ENCODE measurements at places on chromosomes 5 and 9.

DNA sequence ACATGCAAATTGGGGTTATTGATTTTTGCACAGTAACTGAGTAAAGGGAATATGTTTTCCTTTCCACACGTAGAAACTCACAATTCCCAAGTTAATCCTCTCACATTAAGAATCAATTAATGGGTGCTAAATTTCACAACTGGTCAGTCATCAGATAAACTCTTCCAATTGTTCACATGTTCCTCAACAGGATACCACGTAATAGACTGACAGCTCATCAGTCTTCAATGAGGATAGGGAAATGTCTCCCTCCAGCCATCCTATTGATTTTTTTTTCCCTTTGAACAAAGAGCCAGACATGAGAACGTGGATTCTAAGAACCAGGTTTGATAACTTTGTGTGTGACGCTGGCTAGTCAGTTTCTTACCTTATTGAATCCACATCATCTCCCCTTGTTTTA, 768 bp upstream of the CER1 start:
- H3K27ac ChIP-seq = no peak overlapping the region
- H3K4me1 ChIP-seq = no peaks in the 10 kb centered on the region
- H3K4me3 ChIP-seq = no peak overlapping the region
- DNase-seq = no peak
- peaks cover 11% of the 10 kb centered on the region for H3K27me3 ChIP-seq

- H3K27me3 ChIP-seq = 0 out of 2 replicates have a peak, but pooled peaks cover 12% of the 10 kb centered on the region
- H3K4me1 ChIP-seq = no peaks in the 10 kb centered on the region
- H3K27ac ChIP-seq = no peak overlapping the region
Measured at GRCh38 chr9:120894321-120895148, 17.5 kb upstream of the PHF19 start.

- no peaks in the 10 kb centered on the region for H3K27me3 ChIP-seq
- no peaks in the 10 kb centered on the region for H3K4me1 ChIP-seq
Measured at GRCh38 chr9:93397661-93398373, 53.7 kb upstream of the FAM120A start.

DNA sequence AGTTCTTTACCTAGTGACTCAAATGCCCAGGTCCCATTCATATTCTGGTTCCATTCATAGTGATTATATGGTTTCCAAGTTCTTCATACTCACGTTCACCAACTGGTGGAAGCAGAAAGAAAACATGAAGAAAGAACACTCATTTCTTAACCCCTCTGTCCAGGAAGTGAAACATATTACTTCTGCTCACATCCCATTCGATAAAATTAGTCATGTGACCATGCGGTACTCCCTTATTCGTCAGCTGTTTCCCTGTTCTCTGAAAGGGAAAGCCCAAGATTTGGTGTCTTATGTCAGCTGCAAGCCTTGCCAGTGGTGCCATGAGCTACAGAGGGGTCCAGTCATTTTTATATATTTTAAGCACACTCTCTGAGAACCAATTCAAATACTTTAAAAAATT, 387.0 kb upstream of the DMAC1 start:
- no peak overlapping the region for H3K27ac ChIP-seq
- H3K4me1 ChIP-seq = no peaks in the 10 kb centered on the region
- no peak overlapping the region for H3K4me3 ChIP-seq
- no peak for DNase-seq

All from GM23248 (cell line).